Kidney tubule cell (primary cell): ENCODE measurements at places on chromosomes 13 and 19.
A peak's percentile ranks its signal among the peaks of the same experiment; 100 is the strongest.

DNA sequence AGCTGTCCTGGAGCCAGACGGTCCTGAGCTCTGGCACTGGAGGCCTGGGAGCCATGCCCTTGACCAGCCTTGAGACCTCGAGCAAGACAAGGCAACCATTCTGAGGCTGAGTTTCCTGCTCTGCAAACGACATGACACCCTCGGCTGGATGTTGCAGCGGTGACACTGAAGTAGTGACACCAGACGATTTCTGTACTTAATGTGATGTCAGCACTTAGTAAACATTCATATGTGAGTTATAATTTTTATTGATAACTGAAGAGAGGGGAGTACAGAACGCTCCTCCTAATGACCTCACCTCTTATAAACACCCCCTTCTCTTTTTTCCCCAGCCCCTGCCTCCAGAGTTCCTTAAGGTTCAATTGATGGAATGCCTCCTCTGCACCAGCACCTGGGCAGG is 5.8 kb downstream of the NDUFA3 start:
- no peak for DNase-seq

DNA sequence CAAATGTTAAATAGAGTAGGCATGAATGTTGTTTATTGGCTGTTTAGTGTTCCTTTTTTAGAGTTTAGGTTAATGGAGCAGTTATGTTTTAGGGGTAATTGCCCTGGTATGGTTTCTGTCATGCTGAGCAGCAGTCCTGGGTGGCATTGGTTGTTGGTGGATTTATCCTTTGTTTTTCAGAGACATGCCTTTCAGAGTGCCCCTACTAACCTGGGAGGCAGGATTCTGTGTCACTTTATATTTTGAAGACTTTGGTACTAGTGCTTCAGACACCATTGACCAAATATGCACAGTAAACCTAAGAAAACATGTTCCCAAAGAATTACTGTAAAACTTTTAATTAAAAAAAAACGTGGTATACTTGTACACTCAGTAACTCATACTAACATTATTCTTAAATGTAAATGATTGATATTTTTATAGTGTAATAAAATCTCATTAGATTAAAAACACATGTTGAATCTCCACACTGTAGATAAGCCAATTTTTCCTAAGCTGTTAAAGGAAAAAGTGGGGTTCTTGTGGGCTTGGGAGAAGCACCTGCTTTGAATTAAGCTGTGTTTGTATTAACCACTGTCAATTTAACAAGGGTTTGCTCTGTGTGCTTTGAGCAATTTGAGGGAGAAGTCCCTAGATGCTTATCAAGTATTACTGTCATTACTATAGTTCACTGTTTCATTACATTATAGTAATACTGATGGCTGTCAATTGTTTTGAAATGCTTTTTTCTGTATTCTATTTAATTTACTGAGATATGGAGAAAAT is 133.2 kb downstream of the LMO7 start:
- DNase-seq = no peak

- DNase-seq = peak; percentile 24
Observed at GRCh38 chr19:15779756-15780476, 7.5 kb upstream of the OR10H5 start.

GRCh38 chr19:5683177-5683886 is 2.5 kb downstream of the HSD11B1L start:
- no peak for DNase-seq

- peak; percentile 91 for DNase-seq
Observed at GRCh38 chr19:34999498-35000337, at the start of gene GRAMD1A. Gene GRAMD1A, plus strand, starts transcription at chr19:35000323. Its CDS starts 156 bp downstream, at chr19:35000479.

GRCh38 chr19:45200568-45200967 is 22.0 kb downstream of the BLOC1S3 start:
- DNase-seq = no peak

GRCh38 chr13:75402787-75403186 is 79.2 kb downstream of the TBC1D4 start:
- DNase-seq = peak; percentile 28

- no peak for DNase-seq
Observed at GRCh38 chr19:12687496-12688196, at the start of gene GNG14. Gene GNG14, plus strand, starts transcription at chr19:12687998. Its CDS starts 51 bp downstream, at chr19:12688049.

DNA sequence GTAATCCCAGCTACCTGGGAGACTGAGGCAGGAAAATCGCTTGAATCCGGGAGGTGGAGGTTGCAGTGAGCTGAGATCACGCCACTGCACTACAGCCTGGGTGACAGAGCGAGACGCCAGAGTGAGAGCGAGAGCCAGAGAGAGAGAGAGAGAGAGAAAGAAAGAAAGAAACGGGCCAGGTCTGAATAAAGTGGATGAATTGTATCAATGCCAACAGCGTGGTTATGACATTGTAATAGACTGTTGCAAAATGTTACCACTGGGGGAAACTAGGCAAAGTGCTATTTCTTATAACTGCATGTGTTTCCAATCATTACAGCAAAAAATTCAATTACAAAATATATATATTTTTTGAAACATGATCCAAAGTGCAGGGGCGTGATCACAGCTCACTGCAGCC is 11.8 kb upstream of the BTBD2 start:
- no peak for DNase-seq

DNA sequence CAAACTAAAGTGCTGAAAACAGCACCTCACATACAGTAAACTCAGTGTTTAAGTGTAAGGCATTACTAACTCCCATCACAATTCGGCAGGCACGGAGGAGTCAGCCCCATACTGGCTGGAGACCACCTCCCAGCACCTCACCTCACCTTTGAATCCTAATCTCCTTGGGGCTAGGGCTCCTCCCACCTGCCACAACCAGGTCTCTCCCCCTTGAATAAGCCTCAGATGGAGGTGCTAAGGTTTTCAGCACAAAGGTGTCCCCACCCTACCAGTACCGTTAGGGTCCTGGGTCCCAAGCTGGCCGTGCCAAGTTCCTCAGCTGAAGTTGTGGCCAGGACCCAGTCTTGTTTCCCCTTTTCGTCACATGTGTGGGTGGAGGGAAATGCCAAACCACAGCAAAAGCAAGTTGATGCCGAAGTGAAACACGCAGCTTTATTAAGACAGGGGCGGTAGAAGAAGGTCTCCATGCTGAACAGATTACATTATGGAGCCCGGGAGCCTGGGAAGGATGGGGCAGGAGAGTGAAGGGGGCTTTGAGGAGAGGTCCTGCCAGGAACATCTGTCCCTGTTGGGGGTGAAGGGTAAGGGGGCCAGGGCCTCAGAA is at the start of gene IGFLR1:
Gene IGFLR1, minus strand, starts transcription at position 332 of the 604 bp plus-strand sequence. CDS start 1,272 bp downstream, outside the sequence.
- DNase-seq = no peak

DNA sequence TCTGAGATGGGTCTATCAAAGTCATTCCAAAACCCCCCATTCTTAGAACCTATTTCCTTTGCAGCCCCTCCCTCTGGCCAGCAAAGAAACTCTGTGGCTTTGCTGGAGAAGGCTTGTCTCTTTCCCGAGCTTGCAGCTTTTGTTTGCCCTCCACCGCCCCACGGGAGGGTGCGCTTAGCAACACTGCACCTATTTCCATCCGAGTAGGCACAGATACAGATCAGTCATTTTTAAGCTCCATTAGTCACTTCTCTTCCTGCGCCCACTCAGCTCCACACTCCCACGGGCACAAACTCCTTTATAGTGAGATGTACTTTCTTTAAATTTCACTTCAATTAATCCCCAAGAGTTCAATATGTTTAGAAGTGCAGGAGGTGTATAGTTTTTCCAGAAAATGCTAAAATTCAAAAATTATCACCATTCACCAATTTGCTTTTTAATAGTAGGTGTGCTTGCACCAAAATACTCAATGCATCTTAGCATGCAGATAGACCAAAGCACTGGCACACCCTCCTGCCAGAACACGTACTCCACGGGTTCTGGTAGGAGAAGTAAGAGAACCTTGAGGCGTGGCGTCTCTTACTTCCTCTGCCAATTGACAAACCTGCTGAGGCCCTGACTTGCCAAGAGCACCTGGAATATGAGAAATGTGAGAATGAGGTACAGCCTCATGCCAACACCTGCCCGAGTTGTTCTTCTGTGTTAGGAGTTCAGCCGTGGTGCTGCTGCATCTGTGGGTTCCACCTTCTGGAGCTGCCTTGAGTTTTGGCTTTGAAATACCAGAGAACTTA is 183.7 kb downstream of the TEX29 start:
- no peak for DNase-seq

GRCh38 chr13:22082030-22082429 is 411.2 kb downstream of the FGF9 start:
- no peak for DNase-seq

DNA sequence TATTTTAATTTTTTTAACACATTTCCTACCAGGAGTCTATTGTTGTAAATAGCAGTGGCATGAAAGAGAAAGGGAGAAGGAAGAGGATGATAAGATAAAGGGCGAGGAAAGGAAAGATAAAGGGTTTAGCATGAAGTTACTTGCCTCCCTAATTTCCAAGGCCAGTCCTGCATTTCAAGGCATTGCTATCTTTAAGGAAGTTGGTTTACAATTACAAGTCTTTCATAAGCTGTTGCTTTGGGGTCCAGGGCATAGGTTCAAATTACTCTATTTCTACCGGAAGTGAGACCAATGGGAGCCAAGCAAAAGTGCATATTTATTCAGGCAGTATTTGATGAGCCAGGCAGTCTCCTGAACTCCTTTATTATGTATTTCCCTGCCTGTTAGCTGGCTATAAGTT is 27.7 kb upstream of the UBL3 start:
- DNase-seq = no peak
